NCI-H524 (cell line): ENCODE measurements at places on chromosomes 13 and 19.

DNA sequence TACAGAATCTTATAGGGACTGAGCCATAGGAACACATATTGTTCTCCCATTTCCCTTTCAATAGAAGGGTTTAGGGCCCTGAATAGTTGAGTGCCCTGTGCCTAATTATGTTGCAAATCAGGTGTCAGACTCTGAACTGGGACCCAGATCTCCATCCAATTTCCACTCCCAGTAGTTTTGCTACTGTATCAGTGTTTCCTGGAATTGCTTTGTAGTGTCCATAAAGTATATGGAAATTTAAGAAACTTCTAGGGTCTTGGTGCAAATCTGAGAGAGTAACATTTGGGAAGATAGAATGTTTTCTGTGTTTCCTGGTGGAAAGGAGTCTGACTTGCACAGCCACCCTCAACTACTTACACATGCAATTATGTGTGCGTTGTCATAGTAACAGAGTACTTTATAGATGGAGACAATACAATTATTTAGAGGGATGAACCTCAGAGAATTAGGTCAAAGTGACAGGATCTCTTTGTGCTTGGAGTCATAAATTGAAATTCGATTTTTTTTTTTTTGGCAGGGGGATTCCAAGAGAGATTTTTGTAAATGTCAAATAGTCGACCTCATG is 646 bp upstream of the SLC10A2 start:
- DNase-seq, result peak; percentile 8

DNA sequence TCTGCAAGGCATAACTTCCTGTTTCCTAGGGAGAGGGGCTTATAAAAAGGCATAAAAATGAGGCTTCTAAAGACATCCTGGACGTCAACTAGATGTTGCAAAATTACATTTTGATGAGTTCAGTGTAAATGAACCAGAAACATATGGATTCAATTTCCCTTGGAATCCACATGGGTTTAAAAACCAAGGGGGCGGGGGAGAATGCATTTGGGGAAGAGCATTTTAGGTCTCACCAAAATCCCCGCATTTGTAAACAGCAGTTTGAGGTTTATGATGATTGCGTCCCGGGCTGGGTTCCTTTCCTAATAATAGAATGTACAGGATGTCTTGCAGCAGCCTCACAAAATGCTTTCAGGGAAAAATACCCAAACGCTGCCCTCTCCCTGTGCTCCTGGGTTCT is 407.8 kb downstream of the ZNF536 start:
- no peak for DNase-seq

DNA sequence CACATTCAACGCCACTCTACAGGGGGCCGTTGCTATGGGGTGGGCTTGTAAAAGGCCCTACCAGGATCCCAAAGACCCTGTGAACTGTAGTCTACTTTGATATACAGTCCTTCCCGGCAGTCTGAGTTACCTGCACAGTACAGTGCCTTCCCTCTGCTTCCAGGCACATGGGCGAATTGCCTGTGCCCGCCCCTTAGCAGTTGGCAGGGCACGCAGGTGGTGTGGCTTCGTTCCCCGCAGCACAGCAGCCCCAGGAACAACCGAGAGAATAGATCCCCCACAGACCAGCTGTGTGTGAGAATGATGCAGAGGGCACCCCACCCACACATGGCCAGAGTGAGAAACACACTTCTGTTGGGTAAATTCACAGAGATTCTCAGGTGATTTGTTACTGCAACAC is 60.6 kb downstream of the MRPL57 start:
- DNase-seq, result no peak

DNA sequence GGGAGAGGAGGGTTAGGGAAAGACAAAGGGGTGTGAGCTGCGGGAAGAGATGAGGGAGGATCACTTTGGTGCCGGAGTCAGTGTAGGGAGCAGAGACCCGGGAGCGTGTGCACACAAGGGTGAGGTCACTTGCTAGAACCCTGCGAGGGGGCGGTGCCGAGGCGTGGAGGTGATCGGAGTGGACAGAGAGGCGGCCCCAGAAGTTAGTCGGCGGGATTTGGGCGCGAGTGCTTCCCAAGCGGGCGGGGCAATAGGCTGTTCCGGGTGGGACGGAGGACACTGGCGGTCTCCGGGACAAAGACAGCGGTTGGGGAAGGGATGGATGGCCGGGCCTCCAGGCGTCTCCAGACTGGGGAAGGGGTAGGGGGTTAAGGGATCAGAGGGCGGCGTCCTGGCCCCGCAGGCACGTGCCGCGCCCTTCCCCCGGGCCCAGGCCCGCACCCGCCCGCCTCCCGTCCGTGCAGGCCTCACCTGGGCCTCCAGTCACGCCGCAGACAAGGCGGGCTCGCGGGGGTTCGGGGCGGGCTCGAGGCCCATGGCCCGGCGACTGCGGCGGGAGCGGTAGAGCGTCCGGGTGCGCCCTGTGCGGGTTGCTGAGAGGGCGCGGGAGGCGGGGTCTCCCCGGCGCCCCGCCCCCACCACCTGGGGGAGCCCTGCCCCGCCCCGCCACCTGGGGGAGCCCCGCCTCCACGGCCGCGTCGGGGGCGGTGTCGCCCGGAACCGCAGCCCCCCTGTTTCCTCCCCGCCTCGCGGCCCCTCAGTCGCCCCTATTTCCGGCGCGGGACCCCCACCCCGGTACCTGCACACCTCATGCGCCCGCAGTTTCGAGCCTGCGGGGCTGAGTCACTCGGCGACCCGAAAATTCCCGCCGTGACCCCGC is at the start of gene LPAR2:
LPAR2 (minus strand) TSS at position 600 of the 880 bp plus-strand sequence. CDS start 945 bp downstream, outside the sequence.
- no peak for DNase-seq

DNA sequence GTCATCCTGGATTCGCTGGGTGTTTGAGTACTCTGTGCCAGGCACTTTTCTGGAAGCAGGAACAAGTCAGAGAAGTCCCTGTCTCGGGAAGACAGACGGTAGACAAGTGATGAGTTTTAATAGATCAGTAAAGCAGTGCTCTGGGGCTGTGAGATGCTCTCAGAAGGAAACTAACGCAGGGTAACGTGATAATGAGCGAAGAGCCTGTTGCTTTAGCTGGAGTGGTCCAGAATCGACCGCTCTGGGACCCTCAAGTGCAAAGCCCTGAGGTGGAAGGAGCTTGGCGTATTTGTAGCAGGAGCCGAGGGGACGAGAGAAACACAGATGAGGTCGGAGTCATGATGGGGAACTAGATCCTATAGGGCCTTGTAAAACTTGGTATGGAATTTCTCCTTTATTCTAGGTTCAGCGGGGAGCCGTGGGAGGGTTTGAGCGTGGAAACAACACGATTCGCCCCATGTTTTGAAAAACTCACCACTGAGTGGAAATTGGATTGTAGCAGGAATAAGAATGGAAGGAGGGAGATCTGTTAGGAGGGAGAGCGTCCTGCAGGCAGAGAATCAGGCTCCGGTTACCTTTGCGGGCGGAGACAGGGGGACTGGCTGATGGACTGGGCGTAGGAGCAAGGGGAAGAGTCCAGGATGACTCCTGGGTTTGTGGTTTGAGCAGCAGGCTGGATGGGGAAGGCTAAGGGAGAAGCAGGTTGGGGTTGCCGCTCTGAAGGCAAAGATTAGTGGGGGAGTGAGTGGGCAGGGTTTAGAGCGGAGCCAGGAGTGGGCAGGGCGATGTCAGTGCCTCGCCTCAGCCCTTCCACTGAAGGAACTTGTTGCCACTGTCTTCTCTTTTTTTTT is 763 bp downstream of the POLD1 start:
- DNase-seq, result no peak

- no peak for DNase-seq
Observed at GRCh38 chr19:16400911-16401591, 70.7 kb downstream of the EPS15L1 start.

DNA sequence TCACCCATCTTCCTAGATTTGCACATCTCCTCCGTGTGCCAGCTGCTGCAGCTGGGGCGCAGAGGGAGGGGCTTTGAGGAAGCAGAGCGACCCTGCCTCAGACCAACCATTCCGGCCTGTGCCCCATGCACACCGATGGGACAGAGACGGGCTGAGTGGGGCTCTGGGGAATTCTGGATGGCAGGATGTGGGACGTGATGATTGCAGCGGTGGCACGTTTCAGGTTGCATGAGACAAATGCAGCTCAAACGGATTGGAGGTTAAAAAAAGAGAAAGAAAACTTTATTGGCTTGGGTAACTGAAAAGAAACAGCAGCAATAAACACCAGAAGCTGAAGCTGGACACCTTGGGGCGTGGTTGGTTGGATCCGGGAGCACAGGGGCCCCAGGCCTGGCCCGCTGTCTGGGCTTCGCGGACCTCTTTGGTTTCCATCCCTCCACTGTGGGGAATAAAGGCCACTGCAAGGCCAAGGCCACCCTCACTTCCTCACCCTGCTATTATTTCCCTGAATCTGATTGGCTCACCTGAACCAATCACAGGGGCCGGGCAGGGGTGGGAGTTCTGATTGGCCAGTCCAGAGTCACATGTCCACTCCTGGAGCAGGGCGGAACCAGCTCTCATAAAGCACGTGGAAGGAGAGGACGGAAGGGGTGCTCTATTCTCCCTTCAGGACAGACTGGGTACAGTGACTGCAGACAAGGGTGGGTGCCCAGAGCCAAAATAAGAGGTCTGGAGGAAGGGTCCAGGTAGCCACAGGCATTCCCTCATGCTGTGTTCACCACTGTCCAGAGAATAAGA is 6.1 kb upstream of the ZNF787 start:
- DNase-seq, result no peak

DNA sequence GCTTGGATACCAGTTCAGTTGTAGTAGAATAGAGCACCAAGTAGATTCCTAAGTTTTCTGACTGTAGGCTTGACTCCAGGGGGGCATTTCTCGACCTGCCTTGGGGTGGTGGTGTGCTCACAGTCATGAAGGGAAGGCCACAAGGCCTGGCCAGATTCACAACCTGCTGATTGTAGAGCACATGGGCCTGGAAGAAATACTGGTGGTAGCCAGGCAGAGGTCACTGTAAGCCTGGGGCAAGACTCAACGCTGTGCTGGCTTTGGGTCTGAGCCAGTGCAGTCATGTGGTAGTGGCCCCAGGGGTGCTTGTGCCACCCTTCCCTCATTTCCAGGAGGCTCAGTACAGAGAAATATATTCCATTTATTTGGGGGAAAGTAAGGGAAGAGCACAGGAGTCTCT is 832.3 kb upstream of the SLC10A2 start:
- DNase-seq, result no peak

DNA sequence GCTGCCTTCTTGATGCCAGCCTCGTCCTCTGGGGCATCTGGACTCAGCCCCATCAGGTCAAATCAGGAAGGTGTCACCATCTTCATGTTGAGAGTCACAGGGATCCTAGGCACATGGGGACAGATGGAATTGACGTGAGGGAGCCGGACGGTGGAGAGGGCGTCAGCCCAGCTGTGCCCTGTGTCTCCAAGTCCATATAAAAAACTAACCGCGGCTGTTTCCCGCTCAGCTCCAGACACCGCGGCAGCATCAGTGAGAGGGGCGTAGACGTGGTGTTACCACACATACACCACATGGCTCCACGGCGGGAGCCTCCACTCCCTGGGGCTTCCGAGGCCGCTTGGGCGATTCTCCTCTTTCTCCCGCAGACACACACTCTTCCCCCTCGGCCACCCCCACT is 5.6 kb upstream of the PRR36 start:
- peak; percentile 42 for DNase-seq

DNA sequence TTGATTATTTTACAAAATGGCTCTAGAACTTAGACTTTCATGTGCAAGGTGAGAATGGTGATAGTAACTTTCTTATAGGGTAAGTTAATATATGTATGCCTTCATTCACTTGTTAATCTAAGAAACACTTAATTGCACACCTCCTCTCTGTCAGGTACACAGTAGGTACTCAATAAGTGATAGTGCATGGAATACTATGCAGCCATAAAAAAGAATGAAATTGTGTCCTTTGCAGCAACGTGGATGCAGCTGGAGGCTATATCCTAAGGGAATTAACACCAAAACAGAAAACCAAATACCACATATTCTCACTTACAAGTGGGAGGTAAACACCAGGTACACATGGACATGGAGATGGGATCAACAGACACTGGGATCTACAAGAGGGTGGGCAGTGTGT is 17.6 kb upstream of the VSTM2B start:
- no peak for DNase-seq

DNA sequence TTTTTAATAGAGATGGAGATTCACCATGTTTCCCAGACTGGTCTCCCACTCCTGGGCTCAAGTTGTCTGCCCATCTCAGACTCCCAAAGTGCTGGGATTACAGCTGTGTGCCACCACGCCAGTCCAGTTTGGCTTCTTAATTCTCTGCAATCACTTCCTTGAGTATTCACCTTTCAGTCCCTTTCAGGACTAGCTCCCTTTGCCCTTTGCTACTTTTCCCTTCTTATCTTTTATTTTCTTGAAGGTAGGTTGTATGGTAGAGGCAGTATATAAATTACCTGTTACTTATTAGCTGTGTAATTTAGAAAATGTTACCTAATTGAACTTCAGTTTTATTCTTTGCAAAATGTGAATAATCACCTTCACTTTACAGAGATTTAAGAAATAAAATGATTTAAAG is 285.8 kb downstream of the FGF9 start:
- DNase-seq, result no peak

GRCh38 chr13:48411841-48412531 is 927 bp downstream of the LPAR6 start:
- no peak for DNase-seq

DNA sequence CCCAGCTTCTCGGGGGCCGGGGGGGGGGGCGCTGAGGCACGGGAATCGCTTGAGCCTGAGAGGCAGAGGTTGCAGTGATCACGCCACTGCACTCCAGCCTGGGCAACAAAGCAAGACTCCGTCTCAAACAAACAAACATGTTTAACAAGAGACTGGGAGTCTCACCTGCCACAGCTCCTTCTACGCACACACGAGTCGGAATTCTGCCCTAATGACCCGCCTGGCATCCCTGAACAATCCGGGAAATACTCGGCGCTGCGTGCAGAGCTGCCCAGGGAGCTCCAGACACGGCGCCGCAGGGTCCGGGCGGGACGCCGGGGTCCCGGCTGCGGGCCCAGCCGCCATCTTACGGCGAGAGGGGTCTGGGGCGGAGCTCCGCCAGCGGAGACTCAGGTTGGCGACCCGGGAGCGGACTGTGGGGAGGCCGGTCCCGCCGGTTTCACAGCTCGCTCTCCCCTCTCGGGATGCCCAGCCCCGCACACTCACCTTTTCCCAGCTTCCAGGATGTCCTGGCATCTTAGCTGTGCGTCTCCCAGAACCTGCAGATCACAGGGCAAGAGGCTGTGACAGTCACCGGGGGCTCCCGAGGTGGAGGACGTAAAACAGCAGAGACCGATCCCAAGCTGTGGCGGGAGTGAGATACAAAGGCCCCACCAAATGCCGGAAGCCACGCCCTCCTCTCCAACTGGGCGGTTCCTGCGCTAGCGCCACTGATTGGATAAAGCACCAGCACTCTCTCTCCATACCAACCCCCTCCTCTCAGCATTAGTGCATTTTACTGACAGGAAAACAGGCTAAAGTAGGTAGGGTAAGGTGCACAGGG is 23.6 kb upstream of the ZNF724 start:
- peak; percentile 94 for DNase-seq

DNA sequence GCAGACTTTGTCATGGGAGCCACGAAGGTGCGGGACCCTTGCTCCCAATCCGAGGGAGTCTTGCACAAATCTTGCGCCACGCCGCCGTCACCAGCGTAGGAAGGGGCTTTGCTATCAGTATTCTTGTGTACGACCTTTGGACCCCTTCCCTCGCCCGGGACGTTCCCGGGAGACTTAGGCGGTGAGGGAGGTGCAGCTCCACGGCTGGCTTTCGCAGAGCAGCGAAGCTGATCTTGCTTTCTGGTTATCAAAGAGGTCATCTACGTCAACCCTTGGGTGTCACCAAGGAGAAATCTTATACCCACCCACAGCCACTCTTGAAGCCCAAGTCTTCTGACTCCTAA is 583 bp downstream of the TECR start:
- DNase-seq, result no peak

- DNase-seq, result no peak
Observed at GRCh38 chr13:110485604-110486003, 75.9 kb downstream of the RAB20 start.

- no peak for DNase-seq
Observed at GRCh38 chr13:30164146-30164545, 143.2 kb downstream of the KATNAL1 start.
